ENCODE measurements at places on chromosomes 12 and 14. TPM values are rescaled to one million over a fixed set of nuclear protein-coding genes. Genes with fewer than 3 reads are reported as not detected.

The ZDHHC22 gene
- not detected for total RNA-seq

- H3K4me1 ChIP-seq = peaks cover 7% of the 10 kb centered on the region
- H3K4me3 ChIP-seq = no peak overlapping the region
- H3K27ac ChIP-seq = no peak overlapping the region
- DNase-seq = no peak
- H3K36me3 ChIP-seq = no peaks in the 10 kb centered on the region
Observed at GRCh38 chr14:105204931-105205672, 24.0 kb upstream of the NUDT14 start.

The GUCY2C gene
- total RNA-seq = not detected

The NGB gene
- not detected for total RNA-seq

DNA sequence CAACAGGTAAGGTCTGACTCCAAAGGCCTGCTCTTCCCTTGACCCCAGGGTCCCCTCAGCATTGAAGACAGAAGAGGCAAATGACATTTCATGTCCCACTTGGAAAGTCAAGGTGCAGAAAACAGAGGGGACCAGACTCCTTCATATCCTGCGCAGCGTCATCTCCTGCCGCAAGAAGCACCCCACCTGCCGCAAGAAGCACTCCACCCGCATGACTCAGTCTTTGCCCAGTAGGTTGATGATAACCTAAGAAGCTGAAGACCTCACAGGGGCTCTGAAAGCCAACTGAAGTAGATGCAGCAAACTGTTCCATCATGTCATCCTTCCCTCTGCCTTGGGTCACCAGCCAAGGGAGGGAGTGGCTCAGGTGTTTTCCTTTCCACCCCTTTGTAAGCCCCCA, 11.6 kb upstream of the SMUG1 start:
- no peaks in the 10 kb centered on the region for H3K36me3 ChIP-seq
- peaks cover 54% of the 10 kb centered on the region for H3K27me3 ChIP-seq
- H3K27ac ChIP-seq = no peak overlapping the region
- peaks cover 2% of the 10 kb centered on the region for H3K4me1 ChIP-seq
- no peak for DNase-seq

GRCh38 chr12:32148372-32148771, 41.7 kb downstream of the BICD1 start:
- H3K4me1 ChIP-seq = no peaks in the 10 kb centered on the region
- no peak overlapping the region for H3K27ac ChIP-seq
- peaks cover 3% of the 10 kb centered on the region for H3K36me3 ChIP-seq
- H3K27me3 ChIP-seq = no peaks in the 10 kb centered on the region
- no peak overlapping the region for H3K4me3 ChIP-seq

The OR4E2 gene
- total RNA-seq = not detected

The GSKIP gene
- 25.4 TPM for total RNA-seq

GRCh38 chr12:88375306-88376305, 204.7 kb downstream of the KITLG start:
- H3K4me1 ChIP-seq = no peaks in the 10 kb centered on the region
- no peak overlapping the region for H3K27ac ChIP-seq
- H3K4me3 ChIP-seq = no peak overlapping the region
- no peak for DNase-seq
- no peaks in the 10 kb centered on the region for H3K36me3 ChIP-seq

The ITGB7 gene
- 786 TPM for total RNA-seq

GRCh38 chr12:18583655-18584054, 154.2 kb downstream of the PLCZ1 start:
- no peak overlapping the region for H3K4me3 ChIP-seq
- H3K36me3 ChIP-seq = no peaks in the 10 kb centered on the region
- no peak for DNase-seq
- no peaks in the 10 kb centered on the region for H3K27me3 ChIP-seq

The NT5DC3 gene
- 3.2 TPM for total RNA-seq

DNA sequence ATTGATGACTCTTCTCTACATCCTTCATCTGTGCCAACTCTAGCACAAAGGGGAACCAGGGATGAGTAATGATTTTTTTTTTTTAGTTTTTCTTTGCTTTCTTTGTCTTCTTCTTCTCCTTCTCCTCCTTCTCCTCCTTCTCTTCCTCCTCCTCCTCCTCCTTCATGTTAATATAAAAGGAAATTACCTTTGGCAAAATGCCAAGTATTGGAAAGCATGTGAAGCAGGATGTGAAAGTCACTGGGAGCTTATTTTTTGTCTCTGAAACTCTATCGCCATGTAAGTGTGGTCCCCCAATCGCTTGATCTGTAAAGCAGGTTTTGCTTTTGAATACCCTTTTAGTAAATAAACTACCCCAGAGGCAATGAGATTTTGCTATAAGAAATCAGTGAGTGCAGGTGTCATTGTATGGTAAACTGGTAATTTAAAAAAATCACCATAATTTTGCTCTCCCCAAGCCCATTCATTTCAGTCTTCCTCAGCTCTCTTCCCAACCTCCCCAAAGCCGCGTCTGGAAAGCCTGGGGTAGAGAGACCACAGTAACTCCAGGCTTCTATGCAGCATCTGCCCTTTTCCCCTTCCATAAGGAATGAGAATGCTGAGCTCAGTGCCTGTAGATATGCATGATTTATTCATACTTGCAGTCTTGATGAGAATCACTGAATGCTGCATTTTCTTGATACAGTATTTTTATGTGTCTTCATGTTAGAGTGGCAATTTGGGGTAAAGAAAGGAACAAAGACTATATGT, 388.7 kb downstream of the TMEM117 start:
- no peaks in the 10 kb centered on the region for H3K36me3 ChIP-seq
- no peak for DNase-seq
- no peak overlapping the region for H3K4me3 ChIP-seq
- H3K27ac ChIP-seq = no peak overlapping the region

GRCh38 chr14:94158239-94158883, 15.8 kb upstream of the PPP4R4 start:
- H3K27ac ChIP-seq = peak overlapping the region; percentile 74
- peak; percentile 73 for DNase-seq
- peak overlapping the region; percentile 39 for H3K4me3 ChIP-seq
- no peaks in the 10 kb centered on the region for H3K27me3 ChIP-seq
- no peaks in the 10 kb centered on the region for H3K36me3 ChIP-seq

- H3K4me1 ChIP-seq = no peaks in the 10 kb centered on the region
- no peak overlapping the region for H3K27ac ChIP-seq
- no peak overlapping the region for H3K4me3 ChIP-seq
- no peak for DNase-seq
Observed at GRCh38 chr14:23727566-23728335, 91.6 kb downstream of the DHRS2 start.

The GLI1 gene
- total RNA-seq = 0.48 TPM

The CPSF6 gene
- total RNA-seq = 89.9 TPM

- H3K4me3 ChIP-seq = no peak overlapping the region
- H3K27ac ChIP-seq = no peak overlapping the region
- no peak for DNase-seq
- no peaks in the 10 kb centered on the region for H3K4me1 ChIP-seq
- no peaks in the 10 kb centered on the region for H3K36me3 ChIP-seq
Observed at GRCh38 chr14:99579120-99579836, 24.7 kb downstream of the CCDC85C start.

DNA sequence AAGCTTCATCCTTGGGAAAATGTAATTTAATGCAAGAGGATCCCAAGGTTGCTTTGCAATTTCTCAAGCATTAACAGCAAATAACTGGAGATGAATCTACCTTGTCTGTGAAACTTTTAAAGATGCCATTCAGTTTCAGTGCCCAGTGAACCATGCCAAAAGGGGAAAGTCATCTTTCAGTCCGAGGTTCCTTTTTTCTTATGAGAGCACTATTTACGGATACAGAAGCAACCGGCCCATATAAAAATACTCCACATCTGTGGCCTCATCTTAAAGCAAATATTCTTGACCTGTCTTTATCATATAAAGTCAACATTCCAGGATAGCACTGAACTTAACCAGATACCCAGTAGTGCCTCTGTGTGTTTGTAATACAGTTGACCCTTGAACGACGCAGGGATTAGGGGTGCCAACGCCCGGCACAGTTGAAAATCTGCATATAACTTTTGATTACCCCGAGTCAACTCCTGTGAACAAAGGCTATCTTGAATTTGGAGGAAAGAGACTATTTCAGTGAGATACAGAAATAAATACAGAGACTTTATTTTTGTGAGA, 209.4 kb downstream of the PCNX1 start:
- no peak for DNase-seq
- H3K36me3 ChIP-seq = peaks cover 21% of the 10 kb centered on the region
- no peak overlapping the region for H3K4me3 ChIP-seq
- H3K27me3 ChIP-seq = no peaks in the 10 kb centered on the region
- no peak overlapping the region for H3K27ac ChIP-seq
- peaks cover 10% of the 10 kb centered on the region for H3K4me1 ChIP-seq

- H3K27ac ChIP-seq = no peak overlapping the region
- H3K27me3 ChIP-seq = peaks cover 18% of the 10 kb centered on the region
- no peaks in the 10 kb centered on the region for H3K4me1 ChIP-seq
- H3K36me3 ChIP-seq = no peaks in the 10 kb centered on the region
- DNase-seq = no peak
Observed at GRCh38 chr12:72006766-72007165, 68.1 kb downstream of the TPH2 start.

DNA sequence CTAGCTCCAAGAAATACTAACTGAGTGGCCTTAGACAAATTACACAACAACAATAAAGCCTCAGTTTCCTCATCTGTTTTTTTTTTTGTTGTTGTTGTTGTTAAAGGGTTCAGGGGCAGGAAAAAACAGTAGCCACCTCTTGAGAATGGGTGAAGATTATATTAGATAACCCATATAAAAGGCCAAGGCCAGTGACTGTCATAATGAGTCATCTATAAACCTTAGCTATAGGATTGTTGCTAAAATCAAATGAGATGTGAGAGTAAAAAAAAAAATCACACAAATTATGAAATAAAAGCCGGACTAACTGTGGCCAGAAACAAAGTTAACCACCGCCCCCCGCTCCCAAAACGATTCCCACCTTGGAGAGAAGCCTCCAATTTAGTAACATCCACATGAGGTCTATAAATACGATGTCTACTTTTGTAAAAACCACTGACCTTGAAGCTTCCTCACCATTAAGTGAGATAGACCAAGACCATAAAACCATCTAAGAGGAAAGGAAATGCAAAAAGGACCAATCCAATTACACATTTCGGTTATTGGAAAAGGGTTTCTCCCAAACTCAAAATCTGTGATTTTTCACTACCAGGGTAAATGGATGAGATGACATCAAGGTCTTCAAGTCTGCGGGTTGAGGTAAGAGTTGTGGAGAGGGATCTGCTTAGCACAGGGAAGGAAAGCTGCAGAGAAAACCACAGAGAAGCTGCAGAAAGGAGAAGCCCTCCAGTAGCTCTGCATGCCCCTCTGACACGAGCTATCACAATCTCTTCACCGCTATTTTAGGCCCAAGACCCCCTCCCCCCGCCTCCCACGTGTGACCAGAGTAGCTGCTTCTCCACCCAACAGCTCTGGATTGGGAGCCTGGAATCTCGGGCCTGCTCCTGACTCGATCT, 1.0 kb downstream of the NAA25 start:
- peaks cover 23% of the 10 kb centered on the region for H3K36me3 ChIP-seq
- no peak for DNase-seq
- no peaks in the 10 kb centered on the region for H3K27me3 ChIP-seq
- peak overlapping the region; percentile 59 for H3K27ac ChIP-seq
- H3K4me3 ChIP-seq = peak overlapping the region; percentile 97

GRCh38 chr12:84704856-84705255, 207.7 kb downstream of the SLC6A15 start:
- no peaks in the 10 kb centered on the region for H3K36me3 ChIP-seq
- H3K4me3 ChIP-seq = no peak overlapping the region
- DNase-seq = no peak
- H3K4me1 ChIP-seq = peaks cover 2% of the 10 kb centered on the region

DNA sequence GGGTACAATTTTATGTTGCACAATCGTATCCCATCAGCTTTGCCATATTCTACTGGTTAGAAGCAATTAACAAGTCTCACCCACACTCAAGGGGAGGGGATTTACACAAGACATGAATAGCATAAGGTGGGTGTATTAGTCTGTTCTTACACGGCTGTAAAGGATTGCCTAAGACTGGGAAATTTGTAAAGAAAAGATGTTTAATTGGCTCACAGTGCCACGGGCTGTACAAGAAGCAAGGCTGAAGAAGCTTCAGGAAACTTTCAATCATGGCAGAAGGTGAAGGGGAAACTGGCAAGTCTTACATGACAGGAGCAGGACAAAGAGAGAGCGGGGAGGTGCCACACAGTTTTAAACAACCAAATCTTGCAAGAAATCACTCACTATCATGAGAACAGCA, 231.8 kb upstream of the AMIGO2 start:
- no peaks in the 10 kb centered on the region for H3K27me3 ChIP-seq
- peaks cover 5% of the 10 kb centered on the region for H3K36me3 ChIP-seq
- H3K4me1 ChIP-seq = peaks cover 34% of the 10 kb centered on the region
- no peak overlapping the region for H3K27ac ChIP-seq

- H3K4me3 ChIP-seq = no peak overlapping the region
- no peak for DNase-seq
- no peaks in the 10 kb centered on the region for H3K36me3 ChIP-seq
- no peaks in the 10 kb centered on the region for H3K4me1 ChIP-seq
- H3K27ac ChIP-seq = no peak overlapping the region
- H3K27me3 ChIP-seq = no peaks in the 10 kb centered on the region
Observed at GRCh38 chr14:55705651-55706364, 125.8 kb downstream of the KTN1 start.

GRCh38 chr14:105314287-105315200, at the start of gene PACS2:
Gene PACS2 (plus strand): TSS chr14:105314748. CDS start chr14:105314919, 171 bp downstream.
- DNase-seq = peak; percentile 80
- peak within 1 kb of the TSS; percentile 81 for H3K4me3 ChIP-seq
- no peaks in the 10 kb centered on the region for H3K36me3 ChIP-seq

DNA sequence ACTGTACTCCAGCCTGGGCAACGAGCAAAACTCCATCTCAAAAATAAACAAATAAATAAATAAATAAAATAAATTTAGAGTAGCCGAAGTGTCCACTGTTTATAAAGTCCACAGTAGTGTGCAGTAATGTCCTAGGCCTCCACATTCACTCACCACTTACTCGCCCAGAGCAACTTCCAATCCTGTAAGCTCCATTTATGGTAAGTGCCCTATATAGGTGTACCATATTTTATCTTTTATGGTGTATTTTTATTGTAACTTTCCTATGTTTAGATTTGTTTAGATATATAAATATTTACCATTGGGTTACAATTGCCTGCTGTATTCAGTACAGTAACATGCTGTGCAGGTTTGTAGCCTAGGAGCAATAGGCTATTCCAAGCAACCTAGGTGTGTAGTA, 37.9 kb upstream of the GPRC5A start:
- no peaks in the 10 kb centered on the region for H3K27me3 ChIP-seq
- no peaks in the 10 kb centered on the region for H3K4me1 ChIP-seq
- no peak overlapping the region for H3K27ac ChIP-seq
- no peak overlapping the region for H3K4me3 ChIP-seq
- peaks cover 11% of the 10 kb centered on the region for H3K36me3 ChIP-seq

The AICDA gene
- not detected for total RNA-seq

- H3K4me1 ChIP-seq = peaks cover 3% of the 10 kb centered on the region
- H3K27ac ChIP-seq = no peak overlapping the region
- no peaks in the 10 kb centered on the region for H3K36me3 ChIP-seq
Observed at GRCh38 chr12:103571286-103571685, 15.8 kb upstream of the STAB2 start.

The ABCD2 gene
- 19.6 TPM for total RNA-seq

The ACAD10 gene
- total RNA-seq = 28.5 TPM

GRCh38 chr12:60205500-60205899, 609.7 kb downstream of the SLC16A7 start:
- no peaks in the 10 kb centered on the region for H3K27me3 ChIP-seq
- H3K4me3 ChIP-seq = no peak overlapping the region
- no peak overlapping the region for H3K27ac ChIP-seq

The RERG gene
- not detected for total RNA-seq

The MUCL1 gene
- total RNA-seq = not detected

The NID2 gene
- 0.18 TPM for total RNA-seq

The SAMD4A gene
- 1.2 TPM for total RNA-seq

The RTN1 gene
- total RNA-seq = not detected

The SHMT2 gene
- 244 TPM for total RNA-seq

The ADCY4 gene
- 4.5 TPM for total RNA-seq

- peak overlapping the region; percentile 27 for H3K4me3 ChIP-seq
- peak; percentile 45 for DNase-seq
- H3K4me1 ChIP-seq = peaks cover 26% of the 10 kb centered on the region
- H3K27me3 ChIP-seq = peaks cover 54% of the 10 kb centered on the region
Observed at GRCh38 chr14:54730156-54730961, 163.4 kb downstream of the SAMD4A start.
